Smooth muscle cell of the brain vasculature (primary cell): ENCODE measurements at places on chromosomes 12 and 14.

- DNase-seq = no peak
Observed at GRCh38 chr12:54141431-54142113, 47.2 kb downstream of the SMUG1 start.

DNA sequence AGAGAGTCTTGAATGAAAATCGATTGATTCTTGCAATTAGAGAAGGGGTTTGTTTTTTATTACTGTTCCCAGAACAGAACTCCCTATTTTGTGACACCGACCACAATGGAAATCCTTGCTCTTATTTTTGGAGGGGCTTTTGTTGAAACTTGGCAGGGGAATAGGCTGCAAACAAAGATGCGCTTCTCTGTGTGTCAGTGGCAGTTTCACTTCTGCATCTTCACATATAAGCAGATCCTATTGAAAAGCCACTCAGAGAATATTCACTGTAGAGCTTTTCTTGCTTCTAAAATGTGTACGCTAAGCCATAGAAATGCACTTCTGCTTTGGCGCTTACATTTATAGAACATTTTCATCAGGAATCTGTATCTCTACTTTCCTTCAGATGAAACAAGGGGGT, 1822.4 kb upstream of the SEL1L start:
- no peak for DNase-seq

GRCh38 chr12:107109726-107110719, 16.7 kb upstream of the CRY1 start:
- no peak for DNase-seq

- DNase-seq = no peak
Observed at GRCh38 chr14:92482621-92483319, 30.8 kb upstream of the RIN3 start.

DNA sequence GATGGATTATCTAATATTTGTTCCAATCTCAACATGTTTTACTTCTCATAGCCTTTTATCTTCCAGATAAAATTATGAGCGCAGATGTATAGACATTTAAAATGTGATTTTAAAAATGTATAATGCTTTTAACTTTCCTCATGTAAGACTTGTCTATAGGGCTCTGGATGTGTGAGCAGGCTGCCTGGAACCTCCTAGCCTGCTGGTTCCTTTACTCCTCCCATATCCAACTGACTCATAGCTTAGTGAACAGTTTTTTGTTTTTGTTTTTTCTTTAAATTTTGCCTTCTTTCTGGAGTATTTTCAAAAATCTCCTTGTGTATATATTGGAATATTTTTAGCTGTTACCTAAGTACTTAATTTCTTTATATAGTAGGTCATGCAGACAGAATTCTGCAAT, 115.4 kb downstream of the PDE3A start:
- no peak for DNase-seq

DNA sequence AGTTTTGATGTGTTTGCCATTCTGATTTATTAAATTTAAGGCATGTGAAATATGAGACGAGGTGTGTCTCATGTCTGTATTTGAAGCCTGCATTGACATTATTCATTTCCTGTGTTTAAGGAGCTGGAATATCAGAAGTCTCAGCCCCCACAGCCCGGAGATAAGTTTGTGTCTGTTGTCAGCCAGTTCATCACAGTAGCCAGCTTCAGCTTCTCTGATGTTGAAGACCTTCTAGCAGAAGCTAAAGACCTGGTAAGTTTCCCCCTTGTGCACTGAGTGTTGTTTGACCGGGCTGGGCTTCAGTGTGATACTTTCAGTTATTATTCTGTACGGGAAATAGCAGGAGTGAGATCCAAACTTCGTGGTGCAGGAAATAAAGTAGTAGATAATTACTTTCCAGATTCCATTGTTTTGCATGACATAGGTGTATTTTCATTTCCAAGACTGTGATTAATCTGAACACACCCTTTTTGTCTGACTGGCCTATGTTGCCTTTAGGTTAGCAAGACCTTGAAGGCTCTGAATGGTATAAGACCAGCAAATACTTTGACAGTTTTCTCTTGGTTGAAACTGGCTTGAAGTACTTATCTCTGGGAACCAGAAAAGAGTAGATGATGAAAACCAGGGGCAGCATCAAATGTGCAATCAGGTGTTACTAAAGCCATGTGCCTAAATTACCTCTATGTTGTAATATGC, 101.5 kb downstream of the GPR135 start:
- no peak for DNase-seq

DNA sequence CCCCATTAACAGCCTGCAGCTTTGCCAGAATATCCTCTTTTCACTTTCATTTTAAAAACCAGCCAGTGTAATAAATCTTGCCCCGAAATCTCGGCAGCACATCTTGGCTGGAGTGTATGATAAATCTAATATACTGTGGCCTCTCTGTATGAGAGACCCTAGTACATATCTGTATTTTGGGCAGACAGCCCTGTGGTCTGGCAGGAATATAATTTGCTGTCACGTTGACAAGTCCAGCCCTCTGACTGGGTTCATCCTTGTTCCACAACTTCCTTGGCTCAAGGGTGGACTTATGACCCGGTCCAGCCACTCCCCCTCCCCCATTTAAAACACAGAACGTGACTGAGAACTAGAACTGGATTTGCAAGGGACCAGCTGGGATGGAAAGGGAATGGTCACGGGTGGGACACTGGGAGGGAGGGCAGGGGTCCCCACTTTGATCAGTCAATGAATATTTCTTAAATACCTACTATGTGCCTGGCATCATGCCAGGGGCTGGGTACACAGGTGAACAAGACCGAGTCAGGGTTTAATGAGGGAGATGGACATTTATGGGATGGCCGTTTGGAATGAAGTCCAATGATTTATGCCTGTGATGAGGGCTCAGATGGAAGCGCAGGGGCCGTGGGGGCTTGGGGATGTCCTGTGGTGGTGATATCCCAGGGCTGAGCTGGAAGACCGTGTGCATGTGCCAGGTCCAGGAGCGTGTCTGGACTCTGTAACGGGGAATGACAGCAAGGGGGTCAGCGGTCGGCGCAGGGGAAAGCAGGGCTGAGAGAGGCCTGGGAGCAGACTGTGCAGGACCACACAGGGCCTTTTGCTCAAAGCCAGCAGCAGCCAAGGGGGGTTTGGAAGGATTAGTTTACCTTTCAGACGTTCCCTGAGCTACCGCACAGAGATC, 190.5 kb downstream of the PHETA1 start:
- DNase-seq = no peak

- no peak for DNase-seq
Observed at GRCh38 chr14:105890474-105891220, 364.3 kb downstream of the TMEM121 start.

DNA sequence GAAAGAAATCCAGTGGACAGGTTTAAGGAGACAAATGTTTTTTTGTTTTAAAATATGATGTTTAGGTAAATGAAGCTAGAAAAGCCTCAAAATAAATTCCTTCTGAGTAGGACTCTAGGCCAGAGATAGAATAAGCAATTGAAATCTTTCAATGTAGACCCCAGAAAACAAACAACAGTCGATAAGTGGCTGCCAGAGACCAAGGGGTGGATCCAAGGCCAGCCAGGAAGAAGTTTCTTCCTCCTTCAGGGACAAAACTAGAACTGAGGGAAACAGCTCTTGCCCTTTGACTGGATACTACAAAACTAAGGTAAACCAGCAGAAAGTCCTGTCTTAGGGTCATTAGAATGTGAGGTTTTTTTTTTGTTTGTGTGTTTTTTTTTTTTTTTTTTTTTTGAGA, 481.6 kb downstream of the RAD51B start:
- DNase-seq = no peak

DNA sequence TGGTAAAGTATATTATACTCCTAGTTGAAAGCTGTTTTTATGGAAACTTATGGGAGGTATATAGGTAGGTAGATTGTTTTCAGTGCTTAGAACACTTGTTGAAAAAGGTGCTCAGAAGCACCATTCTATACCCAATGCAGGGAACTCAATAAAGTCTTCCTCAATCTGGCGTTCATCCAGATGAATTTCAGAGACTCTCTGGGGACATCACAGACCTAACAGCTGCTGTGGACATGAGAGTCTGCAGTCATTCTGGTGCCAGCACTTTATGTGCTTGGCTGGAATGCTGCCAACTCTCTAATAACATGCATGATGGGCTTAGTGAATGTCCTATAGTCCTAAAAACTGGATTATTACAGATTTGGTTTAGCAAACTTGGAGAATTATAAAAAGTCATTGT, 115.9 kb downstream of the NTN4 start:
- DNase-seq = peak; percentile 37

DNA sequence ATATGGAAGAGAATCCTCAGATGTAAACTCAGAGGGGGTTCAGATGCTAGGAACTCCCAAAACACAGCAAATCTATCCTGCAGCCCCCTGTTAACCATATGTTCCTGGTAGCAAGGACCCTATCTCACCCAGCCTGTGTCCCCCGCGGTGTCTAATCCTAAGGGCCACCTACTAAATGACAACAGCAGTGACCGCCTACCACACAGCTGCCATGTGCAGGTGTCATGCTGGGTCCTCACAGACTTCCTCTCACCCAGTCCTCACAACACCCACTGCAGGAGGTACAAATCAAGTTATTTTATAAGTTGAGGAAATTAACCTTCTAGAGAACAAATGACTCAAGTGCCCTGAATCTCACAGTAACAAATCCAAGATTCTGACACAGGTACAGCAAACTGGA, 73.9 kb downstream of the ITPK1 start:
- no peak for DNase-seq

GRCh38 chr14:69034612-69035262, 55.6 kb upstream of the ACTN1 start:
- no peak for DNase-seq

DNA sequence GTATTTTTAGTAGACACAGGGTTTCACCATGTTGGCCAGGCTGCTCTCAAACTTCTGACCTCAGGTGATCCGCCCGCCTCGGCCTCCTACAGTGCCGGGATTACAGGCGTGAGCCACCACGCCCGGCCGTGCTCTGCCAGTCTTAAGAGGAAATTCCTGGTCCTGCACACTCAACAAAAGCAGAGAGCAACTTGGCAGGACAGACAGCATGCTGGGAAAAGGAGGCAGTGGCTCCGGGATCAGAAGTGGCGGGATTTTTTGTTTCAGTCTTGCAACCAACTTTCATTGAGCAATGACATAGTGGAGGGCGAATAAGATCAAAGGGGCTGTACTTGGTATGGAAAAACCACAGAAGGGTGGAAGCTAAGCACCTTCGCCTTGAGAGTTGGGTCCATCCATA, 2.1 kb downstream of the CKAP4 start:
- no peak for DNase-seq
